ENCODE measurements at places on chromosomes 6 and 20.

GRCh38 chr20:11246251-11246775, 572.5 kb upstream of the JAG1 start:
- DNase-seq: no peak

DNA sequence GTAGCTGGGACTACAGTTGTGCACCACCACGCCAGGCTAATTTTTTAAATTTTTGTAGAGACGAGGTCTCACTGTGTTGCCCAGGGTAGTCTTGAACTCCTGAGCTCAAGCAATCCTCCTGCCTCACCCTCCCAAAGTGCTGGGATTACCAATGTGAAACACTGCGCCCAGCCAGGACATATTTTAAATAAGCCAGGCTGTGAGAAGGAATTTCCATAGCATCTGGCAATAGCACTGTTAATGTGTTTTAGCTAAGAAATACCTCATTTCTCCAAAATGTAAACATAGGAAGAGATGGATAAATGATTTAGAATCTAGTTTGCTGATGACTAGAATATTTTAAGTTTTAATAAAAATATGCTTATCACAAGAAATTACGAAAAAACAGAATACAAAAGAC, 27.0 kb upstream of the SLA2 start:
- DNase-seq: no peak

DNA sequence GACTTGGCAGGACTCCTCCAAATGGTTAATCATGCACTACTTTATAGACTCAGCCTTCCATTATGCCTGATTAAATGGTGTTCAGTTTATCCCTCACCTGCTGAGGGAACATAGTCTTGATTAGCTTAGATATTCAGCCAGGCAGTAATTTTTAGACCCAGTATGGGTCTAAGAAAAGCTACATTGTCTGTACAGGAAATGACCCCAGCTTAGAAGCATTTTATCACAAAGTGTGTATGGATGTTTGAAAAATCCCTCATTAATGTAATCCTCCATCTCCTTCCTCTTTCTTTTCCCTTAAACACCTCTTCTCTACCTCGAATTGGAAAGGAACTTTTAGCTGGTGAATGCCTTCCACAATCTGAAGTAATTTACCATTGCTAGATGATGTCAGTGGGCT, 252.2 kb upstream of the BMP2 start:
- DNase-seq: no peak

DNA sequence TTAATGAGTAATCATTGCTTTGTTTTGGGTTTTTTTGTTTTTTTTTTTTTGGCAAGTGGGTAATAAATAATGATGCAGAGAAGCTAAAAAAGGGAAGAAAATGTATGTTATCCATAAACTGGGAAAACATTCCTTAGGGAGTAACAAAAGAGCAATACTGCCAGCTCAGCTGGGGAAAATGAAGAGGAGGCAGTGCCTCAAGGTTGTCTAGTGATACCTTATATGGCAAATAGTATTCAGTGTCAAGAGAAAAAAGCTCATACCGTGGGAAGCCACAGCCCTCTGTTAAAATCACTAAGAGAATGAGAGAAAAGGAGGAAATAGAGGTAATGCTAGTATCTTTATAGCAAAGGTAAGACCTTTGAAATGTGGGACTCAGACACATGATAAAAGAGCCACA, 47.1 kb upstream of the SMLR1 start:
- DNase-seq: no peak

- no peak for DNase-seq
Measured at GRCh38 chr6:133594652-133595110, 294.2 kb upstream of the TCF21 start.

- DNase-seq: no peak
Measured at GRCh38 chr6:87900160-87900698, 147.4 kb upstream of the SPACA1 start.

- DNase-seq: no peak
Measured at GRCh38 chr6:28709478-28710349, 184.0 kb downstream of the GPX5 start.

DNA sequence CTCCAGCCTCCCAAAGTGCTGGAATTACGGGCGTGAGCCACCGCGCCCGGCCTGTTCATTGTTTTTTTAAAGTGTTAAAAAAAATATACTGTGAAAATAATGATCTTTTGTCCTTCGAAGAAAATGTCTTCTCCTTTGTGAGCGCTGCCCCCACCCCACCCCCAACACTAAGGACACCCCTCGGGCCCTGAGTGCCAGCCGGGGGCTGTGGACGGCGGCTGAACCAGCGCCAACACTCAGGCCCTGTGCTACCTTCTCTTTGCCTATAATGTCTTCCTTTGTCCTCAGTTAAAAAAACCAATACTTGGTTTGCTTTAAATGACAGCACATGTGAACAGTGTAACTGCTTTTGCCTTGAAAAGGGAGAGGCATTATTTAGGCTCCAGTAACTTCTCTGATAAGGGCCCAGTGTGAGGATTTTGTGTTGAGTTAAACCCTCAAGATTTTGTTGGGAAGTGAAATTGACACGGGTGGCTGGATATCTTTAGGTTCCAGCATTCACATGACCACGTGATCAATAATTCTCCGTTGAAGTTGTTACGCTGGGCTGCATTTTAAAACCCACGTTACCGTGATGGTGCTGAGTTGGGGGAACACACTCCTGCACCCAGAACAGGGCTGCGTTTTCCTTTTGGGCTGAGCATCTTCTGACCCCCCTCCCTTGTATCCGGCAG, 9.5 kb upstream of the ADRM1 start:
- DNase-seq: no peak
